ENCODE measurements at places on chromosomes 4 and X. TPM values are rescaled to one million over a fixed set of nuclear protein-coding genes. Genes with fewer than 3 reads are reported as not detected.

PRDM5 gene
- 3.1 TPM for total RNA-seq

CCDC149 gene
- 19.8 TPM for total RNA-seq

EXOC1L gene
- not detected for total RNA-seq

FAM47E gene
- not detected for total RNA-seq

CSAG1 gene
- total RNA-seq = not detected

ADH4 gene
- total RNA-seq = not detected

KLB gene
- under 0.01 TPM for total RNA-seq

SMIM10 gene
- 1.2 TPM for total RNA-seq

ZNF81 gene
- 2.6 TPM for total RNA-seq

DUSP9 gene
- under 0.01 TPM for total RNA-seq
